ENCODE measurements at places on chromosomes 5 and 9.

GRCh38 chr5:11904265-11904906 lies at the start of gene CTNND2:
CTNND2 (minus strand) TSS chr5:11904446; CDS start chr5:11903853, 593 bp downstream.
- DNase-seq, result peak; percentile 86

GRCh38 chr5:33806738-33807442 lies 84.9 kb downstream of the ADAMTS12 start:
- DNase-seq, result no peak

DNA sequence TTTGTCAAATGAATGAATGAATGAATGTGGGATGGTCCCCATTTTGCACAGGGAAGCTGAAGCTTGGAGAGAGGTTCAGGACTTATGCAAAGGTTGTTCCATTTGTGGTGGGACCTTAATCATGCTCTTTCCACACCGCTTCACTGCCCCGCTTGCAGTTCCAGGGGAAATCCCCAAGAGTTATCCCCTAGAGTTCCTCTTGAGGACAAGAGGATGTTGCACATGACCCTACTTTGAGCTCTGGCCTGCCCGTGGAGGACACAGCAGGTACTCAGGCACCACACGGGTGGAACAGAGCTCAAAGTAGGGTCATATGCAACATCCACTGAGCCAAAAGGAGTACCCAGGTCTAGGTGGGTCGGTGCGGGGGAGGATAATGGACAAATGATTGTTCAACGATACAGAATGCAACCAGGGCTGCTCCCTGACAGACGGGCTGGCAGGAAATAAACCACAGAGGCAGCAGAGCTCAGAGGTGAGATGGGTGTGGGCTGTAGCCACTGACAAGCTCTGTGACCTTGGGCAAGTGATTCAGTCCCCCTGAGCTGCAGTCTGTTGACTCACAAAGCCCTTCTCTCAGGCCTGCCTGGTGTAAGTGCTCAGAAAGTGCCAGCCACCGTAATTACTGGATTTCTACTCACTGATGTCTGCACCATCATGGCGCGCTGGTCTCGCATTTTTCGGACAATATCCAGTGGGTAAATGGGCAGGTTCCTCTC lies 60.3 kb upstream of the EPB41L4B start:
- no peak for DNase-seq

DNA sequence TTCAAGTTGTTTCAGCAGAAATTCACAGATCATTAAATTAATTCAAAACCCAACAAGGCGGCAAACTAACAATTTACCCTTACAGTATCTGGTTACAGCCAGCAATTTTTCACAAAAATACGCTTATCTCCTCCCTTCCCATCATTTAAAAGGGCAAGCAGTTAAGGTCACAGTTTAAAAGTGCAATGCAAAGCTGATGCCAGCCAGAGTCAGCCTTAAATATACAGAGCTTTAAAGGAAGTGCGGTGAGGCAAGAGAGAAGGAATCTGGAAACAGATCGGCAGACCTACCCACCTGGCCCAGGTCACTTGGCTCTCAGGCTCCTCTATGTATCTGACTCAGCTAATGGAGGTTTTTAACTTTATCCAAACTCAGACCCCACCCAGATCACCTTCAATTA lies 31.0 kb downstream of the EPB41L4A start:
- no peak for DNase-seq

All from WTC11 (cell line).